Upper lobe of left lung (tissue), 6 donors: ENCODE measurements at places on chromosomes 3 and 15. TPM values are rescaled to one million over a fixed set of nuclear protein-coding genes. Genes with fewer than 3 reads are reported as not detected.

Gene SKOR1
- 0.44 TPM for total RNA-seq

Gene DLEC1
- 21.4 TPM for total RNA-seq

Gene WDR82
- total RNA-seq, result 27.2 TPM

Gene ESYT3
- 52.4 TPM for total RNA-seq

Gene C3orf85
- total RNA-seq, result not detected

Gene SLC28A1
- total RNA-seq, result not detected

Gene ANKRD28
- 53.2 TPM for total RNA-seq

Gene CFAP100
- 5.2 TPM for total RNA-seq

Gene APBA2
- total RNA-seq, result 3.2 TPM

Gene RARRES1
- 7.0 TPM for total RNA-seq

Gene LARP6
- 1.0 TPM for total RNA-seq

Gene AZI2
- 48.2 TPM for total RNA-seq

Gene VEPH1
- total RNA-seq, result 78.6 TPM

DNA sequence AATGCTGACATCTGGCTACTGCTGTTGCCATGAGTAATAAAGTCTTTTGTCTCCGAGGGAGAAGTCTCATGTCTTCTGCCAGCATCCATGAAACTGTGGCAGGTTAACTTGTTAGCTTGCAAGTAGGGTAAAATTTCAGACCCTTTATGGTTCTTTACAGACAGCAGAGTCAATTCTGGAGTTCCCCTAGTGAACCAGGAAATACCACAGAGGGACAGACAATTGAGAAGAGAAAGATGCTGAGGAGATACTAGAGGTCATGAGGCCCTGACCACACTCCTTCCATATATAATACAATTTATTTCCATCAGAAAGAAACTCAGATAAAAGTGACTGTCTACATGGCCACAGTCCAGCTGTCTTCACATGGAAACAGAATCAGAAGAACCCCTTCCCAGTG, 38.1 kb downstream of the NMNAT3 start:
- no peak for DNase-seq

DNA sequence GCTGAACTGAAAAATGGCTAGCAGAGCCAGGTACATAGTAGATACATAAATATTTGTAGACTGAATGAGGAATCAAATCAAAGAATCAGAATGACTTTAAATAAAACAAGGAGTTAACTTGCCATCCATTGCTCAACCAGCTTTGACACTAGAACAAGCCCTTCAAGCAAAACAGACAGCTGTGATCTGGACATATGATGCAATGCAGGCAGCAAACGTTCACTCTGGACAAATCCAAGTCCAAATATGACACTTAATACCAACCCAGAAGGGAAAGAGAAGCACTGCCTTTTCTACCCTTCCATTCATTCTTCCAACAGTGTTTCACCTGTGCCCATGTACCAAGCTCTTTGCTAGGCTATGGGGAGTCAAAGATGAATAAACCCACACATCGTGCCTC, 4.5 kb downstream of the THRB start:
- no peak for DNase-seq

DNA sequence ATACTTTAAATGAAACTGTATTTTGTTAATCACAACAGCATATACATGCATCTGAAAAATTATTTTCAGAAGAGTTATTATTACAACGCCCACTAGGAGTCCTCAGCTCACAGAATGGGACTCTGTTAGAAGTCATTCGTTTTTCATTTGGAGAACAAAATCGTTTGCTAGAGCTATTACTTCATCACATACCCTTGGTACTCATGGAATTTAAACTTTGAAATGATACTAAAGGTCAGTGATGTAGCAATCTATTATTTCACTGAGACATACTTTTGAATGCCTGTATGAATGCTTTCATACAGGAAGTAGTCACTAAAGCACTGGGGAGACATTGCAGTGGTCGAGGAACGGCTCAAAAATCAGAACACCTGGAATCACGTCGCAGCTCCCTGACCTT, 198.1 kb downstream of the MBNL1 start:
- DNase-seq, result no peak

GRCh38 chr15:59543721-59544547, 67.6 kb upstream of the GCNT3 start:
- DNase-seq, result peak; percentile 37

DNA sequence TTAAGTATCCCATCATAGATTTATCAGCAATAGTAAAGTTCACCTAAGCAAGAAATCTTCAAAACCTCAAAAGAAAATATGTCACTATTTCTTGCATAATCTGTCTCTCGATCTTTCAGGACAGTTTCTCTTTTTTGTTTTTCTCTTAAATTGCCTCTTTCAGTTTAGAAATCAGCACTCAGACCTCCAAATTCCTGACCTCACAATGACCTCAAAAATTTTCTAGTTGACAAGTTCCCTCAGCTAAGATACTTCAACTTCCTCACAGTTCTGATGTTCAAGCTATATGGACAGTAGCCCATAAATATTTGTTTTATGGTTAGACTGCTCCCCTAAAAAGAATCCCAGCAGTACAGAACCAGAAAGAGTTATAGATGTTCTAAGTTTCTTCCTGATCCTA, 24.1 kb downstream of the SLC24A5 start:
- no peak for DNase-seq

DNA sequence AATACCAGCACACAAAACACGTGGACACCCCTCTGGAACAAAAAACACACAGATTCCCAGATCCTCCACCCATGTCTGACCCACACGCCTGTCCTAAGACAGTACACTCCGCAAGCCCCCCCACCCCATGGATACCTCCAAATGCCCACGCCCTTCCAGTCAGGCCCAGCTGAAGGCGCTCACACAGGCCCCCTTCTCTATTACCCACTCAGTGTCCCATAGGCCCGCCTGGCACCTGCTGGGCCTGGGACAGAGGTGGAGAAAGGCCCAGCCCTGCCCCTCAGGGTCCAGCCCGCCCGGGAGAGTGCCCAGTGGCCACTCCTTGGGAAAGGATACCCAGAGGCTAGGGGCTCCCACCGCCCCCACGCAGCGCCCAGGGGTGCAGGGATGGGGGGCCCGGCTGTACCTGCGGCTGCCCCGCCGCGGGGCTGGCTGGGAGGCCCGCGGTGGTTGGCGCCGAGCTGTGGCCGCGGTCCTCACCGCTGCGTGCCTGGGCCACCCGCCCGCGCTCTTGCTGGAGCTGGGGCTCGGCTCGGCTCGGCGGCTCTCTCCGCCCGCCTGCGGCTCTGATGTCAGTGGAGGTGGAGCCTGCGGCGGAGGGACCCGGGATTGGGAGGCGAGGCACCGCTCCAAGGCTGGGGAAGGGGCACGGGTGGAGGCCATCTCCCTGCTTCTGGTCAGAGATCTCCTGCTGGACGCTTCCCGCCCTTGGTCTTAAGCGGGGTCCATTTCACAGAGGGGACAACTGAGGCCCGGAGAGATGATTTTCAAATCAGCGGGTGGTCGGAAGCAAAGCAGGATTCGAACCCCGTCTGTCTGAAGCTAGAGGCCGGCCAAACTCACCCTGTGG, at the start of gene CAMK1:
TSS of gene CAMK1 (minus strand) at position 522 of the 850 bp plus-strand sequence. CDS start 2,198 bp downstream, outside the sequence.
- peak; percentile 95 for DNase-seq

DNA sequence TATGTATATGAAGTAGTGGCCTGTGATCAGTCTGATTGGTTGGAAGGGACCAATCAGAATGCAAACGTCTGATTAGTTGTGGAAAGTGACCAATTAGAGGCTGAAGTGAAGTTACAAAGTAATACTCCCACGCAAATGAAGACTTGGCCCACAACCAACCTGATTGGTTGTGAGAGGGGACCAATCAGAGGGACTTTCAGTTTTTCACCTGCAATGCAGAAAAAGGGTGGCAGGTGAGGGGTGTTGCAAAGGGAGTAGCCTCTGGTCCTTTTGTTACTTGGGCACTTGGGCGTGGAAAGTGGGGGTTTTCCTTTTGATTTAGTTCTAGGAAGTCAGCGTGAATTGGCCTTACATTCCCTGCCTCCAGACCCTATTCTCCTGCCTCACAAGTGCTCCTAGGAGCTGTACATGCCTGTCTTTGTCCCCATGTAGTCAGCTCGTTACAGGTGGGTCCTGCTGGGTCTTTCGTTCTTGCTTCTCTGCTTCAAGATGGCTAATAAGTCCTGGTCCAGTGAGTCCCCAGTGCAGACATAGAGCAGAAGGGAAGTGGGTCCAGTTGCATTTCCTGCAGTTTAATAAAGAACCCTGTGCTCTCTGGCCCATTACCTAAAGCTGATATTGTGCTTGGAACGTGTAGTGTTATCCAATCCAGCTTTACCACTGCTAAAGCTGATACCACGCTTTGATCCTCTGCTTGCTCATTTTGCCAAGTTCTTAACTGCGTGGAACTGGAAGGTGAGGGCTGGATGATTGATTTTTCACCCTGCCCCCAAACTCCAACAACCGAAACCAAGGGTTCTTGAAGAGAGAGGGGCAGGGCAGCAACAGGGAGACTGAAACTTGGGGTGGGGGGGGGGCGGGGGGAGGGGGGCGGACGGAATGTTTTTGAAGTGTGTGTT, 46.0 kb upstream of the CD47 start:
- DNase-seq, result peak; percentile 43

- DNase-seq, result peak; percentile 47
Observed at GRCh38 chr15:40265355-40265754, 17.5 kb downstream of the ANKRD63 start.

DNA sequence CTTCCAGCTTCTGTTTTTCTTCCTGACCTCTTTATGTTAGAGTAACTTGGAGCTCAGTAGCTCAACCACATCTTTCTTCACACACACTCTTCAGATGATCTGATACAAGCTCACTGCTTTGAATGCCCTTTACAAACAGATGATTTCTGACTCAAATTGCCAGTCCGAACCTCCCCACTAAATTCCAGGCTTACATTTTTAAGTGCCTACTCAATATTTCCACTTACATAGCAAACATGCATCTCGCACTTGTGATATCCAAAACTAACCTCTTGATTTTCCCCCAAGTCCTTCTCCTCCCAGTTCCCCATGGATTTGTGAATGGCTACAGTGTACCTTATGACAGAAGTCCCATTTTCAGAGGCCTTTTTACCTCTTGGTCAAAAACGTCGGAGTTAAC, 139.1 kb downstream of the GBE1 start:
- DNase-seq, result no peak

DNA sequence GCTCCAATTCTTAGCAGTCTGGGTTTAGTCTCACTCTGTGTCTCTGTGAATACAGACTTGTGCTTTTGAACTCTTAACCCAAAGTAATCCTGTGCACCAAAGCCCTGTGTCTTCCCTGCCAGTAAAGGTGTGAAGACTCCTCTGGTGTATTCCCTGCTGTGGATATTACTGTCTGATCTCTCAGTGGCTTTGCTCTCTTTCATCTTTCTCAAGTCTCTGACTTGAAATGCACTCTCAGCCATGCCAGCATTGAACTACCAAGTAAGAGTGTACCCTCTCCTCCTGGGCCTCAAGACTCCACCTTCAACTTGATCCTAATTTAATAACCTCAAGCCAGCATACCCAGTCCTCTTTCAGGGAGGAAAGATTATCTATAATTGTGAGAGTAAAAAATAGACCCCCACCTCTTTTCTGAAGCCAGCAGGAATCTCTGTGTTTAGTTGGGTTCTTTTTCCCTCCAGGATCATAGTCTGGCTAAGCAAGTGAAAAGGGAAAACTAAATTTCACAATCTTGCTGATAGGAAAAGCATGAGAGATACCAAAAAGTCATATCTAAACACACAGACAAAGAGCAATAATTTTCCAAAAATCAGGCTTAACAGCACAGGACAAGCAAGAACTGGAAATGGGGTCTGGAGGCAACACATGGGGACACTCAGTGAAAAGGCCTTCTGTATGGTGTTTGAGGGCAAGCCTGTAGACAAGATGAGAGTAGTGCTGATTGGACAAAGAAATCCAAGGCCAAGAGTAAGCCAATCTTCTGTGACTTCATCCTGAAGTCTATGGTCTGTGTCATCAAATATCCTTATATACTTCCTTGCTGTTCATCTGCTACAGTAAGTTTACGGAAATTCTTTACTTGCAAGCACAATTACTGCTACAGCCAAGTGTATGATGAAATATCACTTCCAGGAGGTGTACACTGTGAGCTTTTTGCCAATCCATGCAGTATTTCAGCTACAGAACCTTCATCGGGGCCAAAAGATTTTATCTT, 296.1 kb upstream of the TGFBR2 start:
- DNase-seq, result no peak

DNA sequence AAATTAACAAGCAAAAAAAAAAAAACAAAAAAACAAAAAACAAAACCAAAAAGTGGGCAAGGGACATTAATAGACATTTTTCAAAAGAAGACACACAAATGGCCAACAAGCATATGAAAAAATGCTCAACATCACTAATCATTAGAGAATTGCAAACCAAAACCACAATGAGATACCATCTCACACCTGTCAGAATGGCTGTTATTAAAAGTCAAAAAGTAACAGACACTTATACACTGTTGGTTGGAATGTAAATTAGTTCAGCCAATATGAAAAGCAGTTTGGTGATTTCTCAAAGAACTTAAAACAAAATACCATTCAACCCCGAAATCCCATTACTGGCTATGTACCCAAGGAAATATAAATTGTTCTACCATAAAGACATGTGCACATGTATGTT, 222.4 kb upstream of the CD96 start:
- DNase-seq, result no peak

DNA sequence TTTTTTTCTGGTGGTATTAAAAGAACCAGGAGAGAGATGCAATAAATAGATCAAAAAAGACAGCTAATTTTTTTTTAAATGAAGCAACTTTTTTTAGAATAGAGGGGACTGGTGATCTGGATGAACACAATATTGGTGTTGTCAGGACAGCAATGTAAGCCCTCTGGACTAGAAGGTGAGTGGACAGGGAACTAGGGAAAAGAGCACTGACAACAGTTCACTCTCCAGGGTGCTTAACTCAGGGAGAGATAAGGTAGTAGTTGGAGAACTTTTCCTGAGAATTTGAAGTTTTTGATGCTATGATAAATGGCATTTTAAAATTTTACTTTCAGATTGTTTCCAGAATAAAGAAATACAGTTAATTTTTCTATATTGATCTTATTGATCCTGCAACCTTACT, 158.3 kb upstream of the STAC start:
- DNase-seq, result no peak

DNA sequence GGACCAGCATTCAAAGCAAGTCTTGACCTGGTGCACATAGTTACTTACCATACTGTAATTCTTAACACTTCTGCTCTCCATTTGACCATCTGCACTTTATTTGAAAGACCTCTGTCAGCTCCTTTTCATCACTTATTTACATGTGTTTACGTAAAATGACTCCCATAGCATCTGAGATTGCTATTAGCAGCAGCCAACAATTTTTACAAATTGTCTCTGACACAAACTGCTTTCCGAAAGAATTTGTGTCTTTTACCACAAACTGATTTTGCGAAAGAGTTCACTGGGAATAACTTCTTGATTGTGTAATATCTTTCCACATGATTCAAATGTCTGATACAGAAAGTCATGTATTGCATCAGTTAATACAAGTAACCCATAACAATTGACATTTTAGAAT, 144.1 kb upstream of the PEX5L start:
- DNase-seq, result no peak

DNA sequence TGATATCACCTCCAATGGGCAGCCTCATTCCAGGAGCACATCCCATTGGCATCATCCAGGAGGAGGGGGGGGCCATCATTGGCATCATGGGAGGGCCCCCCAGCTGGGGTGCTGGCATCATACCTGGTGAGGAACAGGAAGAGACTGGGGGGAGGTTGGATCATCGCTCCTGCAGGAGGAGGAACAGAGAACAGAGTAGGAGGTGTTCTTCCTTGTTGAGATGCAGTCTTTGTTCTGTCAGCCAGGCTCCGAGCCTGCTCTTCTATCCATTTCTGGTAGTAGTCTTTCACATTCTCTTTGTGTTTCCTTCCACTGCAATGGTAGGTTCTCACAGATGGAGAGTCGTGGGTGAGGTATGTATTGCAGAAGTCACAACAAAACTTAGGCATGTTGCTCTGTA, 16.7 kb upstream of the ERICH6 start:
- DNase-seq, result no peak
